ENCODE measurements at places on chromosomes 4 and X. TPM values are rescaled to one million over a fixed set of nuclear protein-coding genes. Genes with fewer than 3 reads are reported as not detected.

The NR3C2 gene
- polyA plus RNA-seq = 13.1 TPM

The TMEM35A gene
- polyA plus RNA-seq = 8.1 TPM

The MAGEE2 gene
- polyA plus RNA-seq = 0.90 TPM

The AMOT gene
- 85.3 TPM for polyA plus RNA-seq

The AMMECR1 gene
- 17.7 TPM for polyA plus RNA-seq

The SMR3B gene
- polyA plus RNA-seq = not detected

The SH3TC1 gene
- 32.5 TPM for polyA plus RNA-seq

The MOSPD2 gene
- polyA plus RNA-seq = 20.1 TPM

The SH3D19 gene
- polyA plus RNA-seq = 31.4 TPM

The TKTL2 gene
- polyA plus RNA-seq = not detected

The CTAG2 gene
- polyA plus RNA-seq = not detected

The FATE1 gene
- not detected for polyA plus RNA-seq

The SLC9A6 gene
- polyA plus RNA-seq = 14.2 TPM

The NAA11 gene
- polyA plus RNA-seq = not detected

The KLHL34 gene
- polyA plus RNA-seq = 0.12 TPM

The GRPR gene
- polyA plus RNA-seq = 0.27 TPM

The CCDC149 gene
- 16.4 TPM for polyA plus RNA-seq

The TMEM144 gene
- 4.2 TPM for polyA plus RNA-seq

All from renal pelvis (tissue), 12 donors.